Stimulated activated CD4-positive, alpha-beta T cell treated with anti-CD3 and anti-CD28 coated beads, TNF-alpha, amount 100 ng/mL, for 48 hours (primary cell): ENCODE measurements at places on chromosomes 2 and 18.

GRCh38 chr2:23412556-23413155, 27.7 kb downstream of the KLHL29 start:
- DNase-seq: no peak

GRCh38 chr2:64941801-64942200, 47.4 kb upstream of the SLC1A4 start:
- no peak for DNase-seq

DNA sequence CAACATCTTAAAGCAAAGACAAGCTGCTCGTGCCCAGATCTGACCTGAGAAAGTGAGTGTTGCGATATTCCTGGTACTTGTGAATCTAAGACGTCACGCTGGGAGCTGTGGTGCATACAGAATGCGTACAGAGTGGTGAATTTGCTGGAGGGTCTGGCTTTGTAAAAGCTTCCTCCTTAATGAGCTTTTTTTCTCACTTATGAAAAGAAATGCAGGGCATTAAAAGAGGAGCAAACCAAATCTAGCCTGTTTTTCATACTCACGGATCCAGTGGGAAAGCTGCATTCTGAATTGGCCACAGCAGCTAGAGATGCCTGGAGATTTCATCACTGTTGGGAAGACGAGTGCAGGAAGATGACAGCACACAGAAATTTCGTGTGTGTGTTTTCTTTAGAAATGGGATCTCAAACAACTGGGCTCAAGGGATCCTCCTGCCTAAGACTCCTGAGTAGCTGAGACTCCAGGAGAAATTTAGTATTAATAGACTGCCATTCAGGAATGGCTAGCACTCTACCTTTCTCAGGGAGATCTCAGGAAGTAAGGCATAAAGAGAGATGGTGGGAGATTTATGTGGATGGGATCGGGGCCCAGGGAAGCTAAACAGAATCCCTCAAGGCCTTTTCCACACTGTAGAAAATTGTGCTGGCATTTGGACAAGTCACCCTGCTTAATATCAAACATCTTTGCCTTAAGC, 181.3 kb downstream of the ALPK2 start:
- DNase-seq: no peak

DNA sequence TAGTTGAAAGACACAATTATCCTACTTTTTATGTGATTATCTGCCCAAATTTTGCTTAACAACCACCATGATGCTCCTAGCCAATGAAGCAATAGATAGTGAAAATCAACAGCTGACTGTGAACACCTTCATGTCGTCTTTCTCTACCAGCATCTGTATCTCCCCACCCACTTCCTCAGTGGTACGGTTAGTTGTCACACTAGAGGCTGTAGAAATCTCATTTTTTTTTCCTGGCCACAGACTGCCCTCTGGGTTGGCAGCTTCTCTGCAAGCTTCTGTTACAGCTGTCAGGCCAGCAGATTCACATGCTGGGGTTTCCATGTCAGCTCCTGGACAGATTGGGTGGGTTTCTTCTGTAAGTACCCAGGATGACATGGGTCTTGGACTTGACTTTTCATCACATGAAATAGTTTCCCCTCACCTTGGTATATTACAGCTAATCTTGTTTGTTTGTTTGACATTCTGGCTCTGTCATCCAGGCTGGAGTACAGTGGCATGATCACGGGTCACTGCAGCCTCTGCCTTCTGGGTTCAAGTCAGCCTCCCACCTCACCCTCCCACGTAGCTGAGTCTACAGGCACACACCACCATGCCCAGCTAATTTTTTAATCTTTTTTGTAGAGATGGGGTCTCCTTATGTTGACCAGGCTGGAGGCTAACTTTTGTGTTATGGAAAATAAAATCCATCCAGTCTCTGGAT, 24.3 kb downstream of the STAT4 start:
- no peak for DNase-seq
